ENCODE measurements at places on chromosomes 3 and 15.

- no peak for DNase-seq
Measured at GRCh38 chr3:152295806-152296205, 27.1 kb downstream of the MBNL1 start.

GRCh38 chr3:192409201-192409837 lies 318.0 kb downstream of the FGF12 start:
- DNase-seq: no peak

- DNase-seq: no peak
Measured at GRCh38 chr15:41906608-41907007, 12.8 kb upstream of the SPTBN5 start.

DNA sequence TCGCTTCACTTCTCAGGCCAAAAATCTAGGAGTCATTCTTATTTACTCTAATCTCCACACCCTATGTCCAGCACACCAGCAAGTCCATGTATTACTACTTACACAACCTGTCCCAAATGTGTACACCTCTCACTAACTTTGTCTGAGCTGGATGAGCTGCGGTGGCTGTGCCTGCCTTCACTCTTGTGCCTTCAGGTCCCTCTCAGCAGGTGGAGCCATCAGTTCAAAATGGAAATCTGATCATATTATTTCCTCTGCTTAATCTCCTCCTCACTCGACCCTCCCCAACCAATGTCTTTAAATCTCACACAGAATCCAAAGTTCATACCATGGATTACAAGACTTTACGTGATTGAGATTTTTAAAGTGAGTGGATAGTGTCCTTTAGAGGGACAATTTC lies 82.8 kb downstream of the SSR3 start:
- no peak for DNase-seq

GRCh38 chr3:112779558-112780480 lies 66.8 kb downstream of the CD200R1L start:
- DNase-seq: no peak

DNA sequence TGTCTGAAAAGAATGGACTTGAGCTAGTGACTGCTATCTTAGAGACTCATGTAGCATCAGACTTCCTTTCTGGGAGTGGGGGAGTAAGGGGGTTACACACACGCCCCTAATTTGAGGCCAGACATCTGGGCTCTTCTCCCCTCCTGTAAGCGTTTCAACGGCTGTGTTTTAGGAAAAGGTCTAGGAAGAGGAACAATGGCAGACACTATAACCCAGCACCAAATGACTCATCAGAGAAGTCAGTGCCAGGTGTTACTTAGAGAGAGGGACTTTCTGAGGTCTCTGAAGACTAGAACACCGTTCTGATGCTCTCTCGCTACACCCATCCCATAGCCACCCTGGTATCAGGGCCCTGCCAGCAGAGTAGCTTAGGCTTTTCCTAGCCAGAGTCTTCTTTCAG lies 65.5 kb downstream of the SSUH2 start:
- no peak for DNase-seq

DNA sequence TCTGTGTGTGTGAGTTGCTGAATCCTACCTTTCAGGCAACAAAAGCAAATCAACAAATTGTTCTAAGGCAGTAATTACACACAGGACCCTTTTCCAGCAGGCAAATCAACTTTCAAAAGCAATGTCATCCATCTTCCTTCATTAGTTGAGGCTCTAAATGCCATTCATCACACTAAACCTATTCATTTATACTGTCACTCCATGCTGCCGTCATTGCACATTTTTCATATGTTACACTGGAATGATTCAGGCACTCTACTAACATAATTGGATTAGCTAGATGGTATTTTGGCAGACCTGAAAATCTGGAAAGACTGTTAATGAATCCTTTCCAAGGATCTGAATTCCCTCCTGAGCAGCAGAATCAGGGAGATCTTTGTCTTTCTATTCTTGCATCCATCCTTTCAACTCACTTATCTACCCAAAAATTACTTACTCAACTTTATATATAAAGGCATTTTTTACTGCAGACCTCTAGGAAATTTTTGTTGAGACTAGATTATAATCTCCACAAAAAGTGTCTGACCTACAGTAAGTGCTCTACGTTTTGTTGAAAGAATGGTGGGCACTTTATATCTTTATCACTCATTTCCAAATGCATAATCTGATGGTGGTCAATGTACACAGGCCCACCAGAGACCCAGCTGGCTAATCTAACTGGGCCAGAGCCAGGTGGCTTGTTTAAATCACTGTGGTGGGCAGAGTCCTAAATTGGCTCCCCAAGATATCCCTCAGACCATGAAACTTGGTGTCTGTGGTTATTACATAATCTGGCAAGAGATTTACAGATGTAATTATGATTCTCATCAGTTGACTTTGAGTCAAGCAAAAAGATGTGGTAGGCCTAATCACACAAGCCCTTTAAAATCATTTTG lies 25.0 kb downstream of the MIX23 start:
- no peak for DNase-seq

- no peak for DNase-seq
Measured at GRCh38 chr15:51735228-51736010, 2.0 kb downstream of the LYSMD2 start.
